ENCODE measurements at places on chromosomes 7 and 10.

- DNase-seq, result no peak
Observed at GRCh38 chr7:36075561-36075960, 77.5 kb upstream of the EEPD1 start.

DNA sequence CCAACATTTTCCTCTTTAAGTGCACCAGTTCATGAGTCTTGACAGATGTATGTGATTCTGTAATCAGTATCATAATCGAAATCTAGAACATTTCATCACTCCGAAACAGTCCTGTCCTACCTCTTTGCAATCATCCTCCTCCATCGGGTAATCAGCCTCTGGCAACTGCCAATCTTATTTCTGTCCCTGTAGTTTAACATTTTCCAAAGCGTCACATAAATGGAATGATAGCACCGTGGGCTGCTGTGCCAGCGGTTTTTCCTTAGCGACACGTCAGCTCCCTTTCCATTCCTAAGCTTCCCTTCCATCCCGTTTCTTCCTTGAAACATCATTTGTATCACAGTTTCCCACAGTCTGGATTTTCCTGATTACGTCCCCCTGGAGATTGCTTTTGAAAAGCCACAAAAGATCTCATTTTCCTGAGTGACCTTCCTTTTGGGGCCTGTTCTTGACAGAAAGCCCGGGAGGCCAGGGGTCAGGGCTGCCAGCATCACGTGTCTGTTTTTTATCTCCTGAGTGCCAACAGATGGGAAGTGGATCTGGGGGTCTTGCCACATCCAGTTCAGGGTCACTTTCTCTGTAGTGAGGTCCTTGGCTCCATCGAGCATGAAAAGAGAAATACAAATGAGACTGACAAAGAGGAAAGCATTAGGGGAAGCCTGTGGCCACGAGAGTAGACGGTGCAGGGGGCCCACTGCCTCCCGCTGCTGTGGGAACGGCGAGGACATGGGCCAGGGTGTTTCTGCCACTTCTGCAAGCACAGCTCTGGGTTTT lies 31.6 kb downstream of the TMEM120A start:
- DNase-seq, result no peak

DNA sequence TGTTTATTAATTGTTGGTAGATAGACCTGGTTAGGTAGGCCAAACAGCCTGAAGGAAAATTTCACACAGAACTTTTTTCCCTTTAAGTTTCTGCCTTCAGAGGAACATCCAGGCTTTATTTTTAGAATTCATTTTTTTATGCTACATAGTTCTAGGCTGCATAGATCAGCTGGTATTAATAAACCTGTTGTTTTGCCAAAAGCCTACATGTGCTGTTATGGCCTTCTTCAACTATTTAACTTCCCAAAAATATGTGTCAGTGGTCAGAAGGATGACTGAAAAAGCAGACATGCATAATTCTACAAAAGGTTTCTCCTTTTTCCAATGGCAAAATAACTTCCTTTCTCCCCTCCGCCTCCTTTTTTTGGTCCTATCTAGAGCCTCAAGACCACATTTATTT lies 303.0 kb upstream of the DKK1 start:
- DNase-seq, result no peak

DNA sequence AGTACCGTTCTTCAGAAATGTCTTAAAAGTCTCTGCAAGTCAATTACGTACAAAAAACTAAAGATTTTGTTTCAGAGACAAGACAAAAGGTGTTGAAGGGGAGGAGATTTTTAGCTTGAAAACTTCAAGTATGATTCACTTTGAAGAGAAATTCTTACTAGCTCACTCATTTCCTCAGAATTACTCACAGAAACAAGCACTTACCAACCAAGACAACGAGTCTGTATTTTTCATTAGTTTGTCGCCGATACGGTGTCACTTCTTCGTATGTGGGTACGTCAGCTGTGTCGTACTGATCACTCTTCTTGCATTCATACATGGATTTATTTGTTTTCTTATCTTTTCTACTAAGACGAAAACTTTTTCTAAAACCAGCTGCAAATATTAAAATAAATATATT lies 90.6 kb upstream of the ODAD2 start:
- DNase-seq, result no peak

- no peak for DNase-seq
Observed at GRCh38 chr7:74489997-74490945, 36.6 kb downstream of the GTF2IRD1 start.

- DNase-seq, result no peak
Observed at GRCh38 chr7:92242972-92243371, 2.7 kb downstream of the KRIT1 start.
